Upper lobe of left lung (tissue), 6 donors: ENCODE measurements at places on chromosomes 3 and 15. TPM values are rescaled to one million over a fixed set of nuclear protein-coding genes. Genes with fewer than 3 reads are reported as not detected.

ST6GAL1 gene
- total RNA-seq = 141 TPM

HCLS1 gene
- 234 TPM for total RNA-seq

CCDC33 gene
- total RNA-seq = 4.3 TPM

NPAP1 gene
- total RNA-seq = not detected

C3orf20 gene
- not detected for total RNA-seq

RGMA gene
- 2.3 TPM for total RNA-seq

PLSCR5 gene
- total RNA-seq = not detected

PCSK6 gene
- total RNA-seq = 9.2 TPM

SLC28A1 gene
- not detected for total RNA-seq

COL6A6 gene
- total RNA-seq = 12.1 TPM

MYO5C gene
- total RNA-seq = 115 TPM

SPTSSB gene
- not detected for total RNA-seq

UCN2 gene
- total RNA-seq = not detected

GOLGA8A gene
- total RNA-seq = 172 TPM

UBA3 gene
- 49.1 TPM for total RNA-seq

ICE2 gene
- total RNA-seq = 22.2 TPM

TMEM266 gene
- total RNA-seq = not detected

STOML1 gene
- total RNA-seq = 12.2 TPM

GRK7 gene
- total RNA-seq = 0.22 TPM

GOLGA6A gene
- total RNA-seq = 0.30 TPM

CCDC191 gene
- 5.8 TPM for total RNA-seq

ZSCAN2 gene
- 6.7 TPM for total RNA-seq

FAM162A gene
- total RNA-seq = 26.9 TPM

CHL1 gene
- total RNA-seq = 3.1 TPM

SEC22A gene
- 10.7 TPM for total RNA-seq

THSD4 gene
- 16.8 TPM for total RNA-seq

CCR8 gene
- not detected for total RNA-seq

ZMYND10 gene
- total RNA-seq = 3.1 TPM

POC1A gene
- total RNA-seq = 4.2 TPM

C3orf80 gene
- 0.30 TPM for total RNA-seq
